GF-D8 (cell line): ENCODE measurements at places on chromosomes 2 and 18.
A peak's percentile ranks its signal among the peaks of the same experiment; 100 is the strongest.

GRCh38 chr2:46995844-46996243 is 80.2 kb upstream of the MCFD2 start:
- no peak for DNase-seq

GRCh38 chr18:5527603-5528002 is 16.2 kb downstream of the EPB41L3 start:
- DNase-seq = no peak

GRCh38 chr18:59359576-59359952 is 499 bp upstream of the LMAN1 start:
- DNase-seq = no peak

GRCh38 chr2:36302911-36303310 is 52.7 kb upstream of the CRIM1 start:
- no peak for DNase-seq

GRCh38 chr2:14387332-14387731 is 245.2 kb upstream of the LRATD1 start:
- no peak for DNase-seq

GRCh38 chr2:888211-888801 is 62.3 kb upstream of the SNTG2 start:
- DNase-seq = no peak

DNA sequence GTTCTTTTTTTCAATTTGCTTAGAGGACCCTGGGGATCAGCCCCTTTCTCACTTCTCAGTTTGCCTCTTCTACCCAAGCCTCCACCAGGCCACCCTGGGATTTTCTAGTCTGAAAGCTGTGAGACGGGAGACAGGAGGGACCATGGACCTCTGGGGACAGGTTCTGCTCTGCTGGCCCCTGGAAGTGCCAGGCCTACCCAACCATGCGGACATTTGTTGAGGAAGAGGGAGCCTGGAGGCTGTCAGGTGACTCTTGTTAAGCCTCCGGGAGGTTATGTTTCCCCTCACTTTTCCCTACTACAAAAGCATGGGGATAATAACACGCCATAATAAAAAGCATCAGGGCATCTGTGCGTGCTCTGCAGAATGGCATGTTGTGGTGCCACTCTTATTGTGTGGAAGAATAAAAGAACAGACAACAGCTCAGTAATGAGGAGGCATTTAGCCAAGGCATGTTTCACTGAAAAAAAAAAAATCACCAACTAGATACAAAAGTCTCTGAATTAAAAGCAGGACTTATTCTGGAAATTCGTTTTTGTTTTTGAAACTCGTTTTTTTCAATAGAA is 48.3 kb upstream of the PLA2R1 start:
- DNase-seq = no peak

DNA sequence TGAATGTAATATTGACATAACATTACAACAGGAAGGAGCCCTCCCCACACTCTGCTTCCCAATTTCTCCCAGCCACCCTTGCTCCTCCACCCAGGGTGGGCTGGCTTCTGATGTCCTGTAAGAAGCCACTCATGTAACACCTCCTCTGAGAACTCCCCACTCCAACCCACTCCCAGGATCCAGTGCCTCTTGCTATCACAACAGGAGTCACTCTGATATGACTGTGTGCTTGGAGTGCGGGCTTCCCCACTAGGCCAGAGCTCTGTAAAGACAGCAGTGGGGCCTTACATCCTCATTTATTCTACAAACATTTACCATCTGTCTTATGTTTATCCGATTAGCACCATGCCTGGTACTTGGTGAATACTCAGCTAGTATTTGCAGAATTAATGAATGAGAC is 65.1 kb downstream of the PTGR3 start:
- DNase-seq = no peak

DNA sequence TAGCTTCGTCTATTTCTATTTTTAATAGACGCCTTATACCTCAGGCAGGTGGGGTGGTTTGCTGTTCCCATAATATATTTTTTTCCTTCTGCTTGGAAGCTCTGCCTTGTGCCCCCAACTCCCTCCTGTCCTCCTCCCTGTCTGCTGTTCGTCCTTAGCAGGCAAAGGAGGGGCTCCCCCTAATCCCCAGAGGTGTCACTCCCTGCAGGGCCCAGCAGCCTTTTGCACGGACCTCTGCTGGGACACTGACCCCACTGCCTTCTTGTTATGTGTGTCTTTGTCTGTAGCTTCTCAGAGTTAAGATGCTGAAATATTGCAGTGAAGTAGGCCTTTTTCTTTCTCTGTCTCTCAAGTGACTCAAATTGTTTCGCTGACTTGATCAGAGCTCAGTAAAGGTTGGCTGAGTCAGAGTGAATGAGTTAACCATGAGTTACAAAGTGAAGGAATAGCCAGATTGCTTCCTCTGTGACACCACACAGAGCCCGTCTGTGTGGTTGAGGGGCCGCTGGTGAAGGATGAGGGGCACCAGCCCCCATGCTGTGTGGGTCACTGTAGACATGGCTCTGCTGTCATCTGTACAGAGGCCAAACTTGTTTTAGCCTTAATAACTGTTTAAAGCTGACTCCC is 47.7 kb downstream of the PRKCE start:
- DNase-seq = no peak

GRCh38 chr2:219448099-219448775 is 13.6 kb downstream of the SPEG start:
- no peak for DNase-seq

GRCh38 chr2:234947556-234947955 is 4.3 kb upstream of the SH3BP4 start:
- no peak for DNase-seq

GRCh38 chr2:101893681-101894381 is 97.9 kb upstream of the IL1R2 start:
- no peak for DNase-seq

- DNase-seq = no peak
These were observed 1.8 kb upstream of the FRZB start for GRCh38 chr2:182868054-182868796.

- no peak for DNase-seq
These were observed 15.4 kb downstream of the DSG2 start for GRCh38 chr18:31513189-31513935.

DNA sequence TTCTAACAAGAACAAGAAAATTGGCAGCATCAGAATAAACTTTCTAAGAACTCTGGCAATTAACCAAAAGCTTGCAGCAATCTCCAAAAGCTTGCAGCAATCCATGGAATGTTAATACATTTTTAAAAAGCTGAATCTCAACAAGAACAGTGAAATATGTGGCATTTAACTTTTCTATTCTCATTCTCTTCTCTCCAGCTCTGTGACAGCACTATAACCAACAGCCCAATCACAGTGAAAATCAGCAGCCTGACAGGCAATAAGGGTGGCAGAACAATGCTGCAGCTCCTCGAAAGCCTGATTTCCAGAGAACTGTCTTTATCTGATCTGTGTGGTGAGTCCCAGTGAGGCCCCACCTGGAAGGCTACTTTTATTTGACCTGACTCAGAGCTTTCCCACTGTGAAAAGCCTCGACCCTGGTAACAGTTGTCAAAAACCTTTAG is 60.0 kb downstream of the TMEM131 start:
- DNase-seq = peak; percentile 21

DNA sequence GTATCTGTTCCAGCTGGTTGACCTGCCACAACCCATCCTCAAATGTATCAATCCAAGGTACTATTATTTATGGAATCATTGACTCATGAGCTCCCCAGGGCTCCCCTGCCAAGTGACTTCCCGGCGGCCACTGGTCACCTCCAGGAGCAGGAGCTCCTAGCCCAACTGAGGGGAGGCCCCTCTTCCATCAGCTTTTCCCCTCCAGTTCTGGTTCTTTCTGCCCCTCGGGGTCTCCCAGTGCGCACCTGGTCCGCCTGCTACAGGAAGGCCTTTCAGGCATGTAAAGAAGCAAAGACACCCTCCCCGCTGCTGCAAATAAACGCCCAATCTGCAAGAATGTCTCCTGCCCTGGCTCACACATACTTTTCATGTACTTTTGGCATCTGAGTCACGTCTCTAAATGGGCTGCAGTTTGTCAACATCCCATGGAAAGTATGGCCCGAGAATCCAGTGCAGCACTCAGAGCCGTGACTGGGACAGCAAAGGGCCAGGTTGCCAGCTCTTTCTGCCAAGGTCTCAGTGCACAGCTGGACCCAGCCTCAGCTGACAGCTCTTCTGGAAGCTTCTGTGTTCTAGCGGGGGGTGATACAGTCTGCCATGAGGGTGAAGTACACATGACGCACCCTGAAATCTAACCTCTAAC is 41.4 kb downstream of the KLHL29 start:
- DNase-seq = no peak

GRCh38 chr2:150978053-150978452 is 283.6 kb downstream of the RBM43 start:
- no peak for DNase-seq

GRCh38 chr2:45879406-45879805 is 227.9 kb downstream of the PRKCE start:
- no peak for DNase-seq
